ENCODE measurements at places on chromosomes 5 and 9. TPM values are rescaled to one million over a fixed set of nuclear protein-coding genes. Genes with fewer than 3 reads are reported as not detected.
A peak's percentile ranks its signal among the peaks of the same experiment; 100 is the strongest.

DNA sequence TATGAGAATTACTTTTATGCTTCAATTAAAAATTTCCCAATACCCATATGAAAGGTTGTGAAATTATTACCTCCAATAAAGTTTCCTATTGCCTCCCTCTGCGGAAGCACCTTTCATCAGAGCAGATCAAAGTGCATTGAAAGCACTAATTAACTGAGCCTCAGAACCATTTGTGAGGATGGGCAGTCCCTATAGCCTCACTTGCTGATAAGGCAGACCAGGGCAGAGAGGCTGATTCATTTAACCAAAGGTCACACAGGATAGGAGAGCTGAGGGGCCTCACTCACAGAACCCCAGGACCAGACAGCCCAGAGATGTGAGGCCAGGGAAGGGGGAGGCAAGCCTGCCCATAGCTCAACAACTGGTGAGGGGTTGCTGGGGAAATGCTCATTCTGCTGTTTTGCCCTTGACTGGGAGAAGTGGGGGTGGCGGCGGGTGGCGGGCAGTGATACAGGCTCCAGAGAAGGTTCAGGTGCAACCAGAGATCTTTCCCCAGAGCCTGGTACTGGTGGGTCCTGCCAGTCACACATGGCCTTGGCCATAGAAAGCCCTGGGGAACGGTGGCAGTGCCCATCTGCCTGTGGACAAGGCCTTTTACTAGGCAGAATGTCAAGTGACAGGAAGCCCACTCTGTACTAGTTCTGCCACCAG is 57.9 kb downstream of the MACROH2A1 start:
- H3K36me3 ChIP-seq: peaks cover 63% of the 10 kb centered on the region
- no peaks in the 10 kb centered on the region for H3K4me1 ChIP-seq
- no peaks in the 10 kb centered on the region for H3K27me3 ChIP-seq
- H3K27ac ChIP-seq: peak overlapping the region; percentile 6
- H3K4me3 ChIP-seq: no peak overlapping the region

DNA sequence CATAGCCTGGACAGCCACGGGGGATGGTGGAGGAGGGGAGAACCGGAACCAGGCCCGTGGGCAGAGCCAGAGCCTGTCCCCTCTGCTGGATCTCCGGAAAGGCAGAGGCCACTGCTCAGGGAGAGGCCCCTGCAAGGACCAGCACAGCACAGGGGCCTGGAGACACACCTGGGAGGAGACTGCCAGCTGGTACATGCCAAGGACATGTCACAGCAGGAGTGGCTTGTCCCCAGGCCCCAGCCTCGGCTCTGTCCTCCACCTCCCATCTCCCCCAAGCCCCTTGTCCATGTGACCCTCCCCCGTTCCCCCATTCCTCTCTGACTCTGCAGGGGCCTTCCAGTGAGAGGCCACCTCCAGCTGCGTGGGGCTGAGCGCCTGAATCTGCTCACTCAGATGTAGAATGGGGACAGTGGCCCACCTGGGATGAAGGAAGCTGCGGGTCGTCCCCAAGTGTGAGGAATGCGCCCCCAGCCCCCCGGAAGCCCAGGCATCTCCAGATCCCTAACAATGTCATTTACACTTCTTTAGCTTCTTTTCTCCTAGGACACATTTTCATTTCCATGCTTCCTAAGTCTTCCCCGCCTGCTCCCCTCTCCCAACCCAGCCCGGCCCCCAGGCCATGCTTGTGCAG is 349.6 kb upstream of the IRX2 start:
- no peaks in the 10 kb centered on the region for H3K4me1 ChIP-seq
- H3K4me3 ChIP-seq: no peak overlapping the region
- H3K27me3 ChIP-seq: peaks cover 9% of the 10 kb centered on the region
- no peak for DNase-seq

- no peaks in the 10 kb centered on the region for H3K27me3 ChIP-seq
- no peak for DNase-seq
- no peak overlapping the region for H3K27ac ChIP-seq
- no peaks in the 10 kb centered on the region for H3K36me3 ChIP-seq
- H3K4me1 ChIP-seq: no peaks in the 10 kb centered on the region
Observed at GRCh38 chr9:135664801-135665794, 2.0 kb downstream of the LCN9 start.

GRCh38 chr9:122338536-122338935 is 32.3 kb upstream of the PTGS1 start:
- no peaks in the 10 kb centered on the region for H3K36me3 ChIP-seq
- no peak overlapping the region for H3K27ac ChIP-seq
- DNase-seq: no peak
- H3K4me3 ChIP-seq: no peak overlapping the region
- no peaks in the 10 kb centered on the region for H3K4me1 ChIP-seq

DNA sequence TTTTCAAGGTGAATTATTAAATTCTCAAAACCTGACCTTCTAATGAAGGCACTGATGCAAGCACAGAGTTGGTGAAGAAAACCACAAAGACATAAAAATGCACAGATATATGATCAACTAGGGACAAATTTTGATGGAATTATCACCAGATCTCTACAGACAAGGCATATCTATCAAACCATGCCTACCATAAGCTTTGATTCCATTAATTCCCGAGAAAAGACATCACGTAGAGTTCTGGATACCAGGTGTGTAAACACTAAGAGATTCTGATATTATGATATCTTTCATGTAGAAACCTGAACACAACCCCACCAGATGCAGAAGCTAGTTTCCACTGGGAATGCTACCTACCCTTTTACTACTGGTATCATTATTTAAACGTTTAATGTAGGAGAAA is 140.6 kb downstream of the SLF1 start:
- H3K4me1 ChIP-seq: no peaks in the 10 kb centered on the region
- no peak overlapping the region for H3K27ac ChIP-seq
- H3K27me3 ChIP-seq: peaks cover 5% of the 10 kb centered on the region
- no peak for DNase-seq
- H3K36me3 ChIP-seq: no peaks in the 10 kb centered on the region

- H3K27me3 ChIP-seq: peaks cover 20% of the 10 kb centered on the region
- no peak overlapping the region for H3K4me3 ChIP-seq
- no peaks in the 10 kb centered on the region for H3K4me1 ChIP-seq
- peaks cover 6% of the 10 kb centered on the region for H3K36me3 ChIP-seq
- no peak for DNase-seq
Observed at GRCh38 chr5:143613329-143613728, 198.6 kb upstream of the HMHB1 start.

The SELENOP gene
- not detected for total RNA-seq

The FOXD4L3 gene
- total RNA-seq: 0.29 TPM

DNA sequence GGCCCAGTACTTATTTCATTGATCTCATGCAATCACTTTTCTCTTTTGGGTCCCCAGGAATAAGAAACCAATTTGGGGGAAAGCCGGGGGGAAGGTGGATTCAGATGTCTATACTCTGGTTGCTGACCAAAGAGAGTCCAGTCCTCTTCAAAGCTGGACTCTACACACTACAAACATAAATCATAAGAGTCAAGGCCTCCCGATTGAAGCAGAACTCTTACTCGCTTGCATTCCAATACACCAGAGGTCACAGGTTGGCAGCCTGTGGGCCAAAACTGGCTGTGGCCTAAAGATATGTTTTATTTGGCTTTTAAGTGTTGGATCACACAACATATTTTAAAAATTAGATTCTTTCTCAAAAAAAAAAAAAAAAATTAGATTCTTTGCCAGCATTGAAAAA is 311.4 kb upstream of the MSX2 start:
- no peaks in the 10 kb centered on the region for H3K36me3 ChIP-seq
- no peak for DNase-seq
- no peak overlapping the region for H3K4me3 ChIP-seq
- peaks cover 3% of the 10 kb centered on the region for H3K27me3 ChIP-seq

DNA sequence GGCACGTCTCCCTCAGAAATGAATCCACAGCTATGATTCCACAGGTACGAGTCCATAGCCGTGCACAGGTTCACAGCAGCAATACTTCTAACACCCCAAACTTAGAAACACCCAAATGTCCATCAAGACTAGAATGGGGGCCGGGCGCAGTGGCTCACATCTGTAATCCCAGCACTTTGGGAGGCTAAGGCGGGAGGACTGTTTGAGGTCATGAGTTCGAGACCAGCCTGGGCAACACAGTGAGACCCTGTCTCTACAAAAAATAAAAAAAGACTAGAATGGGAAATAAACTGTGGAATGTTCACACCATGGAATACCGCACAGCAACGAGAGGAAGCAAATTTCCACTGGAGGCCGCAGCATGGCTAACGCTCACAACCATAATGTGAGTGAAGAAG is 4.3 kb upstream of the DOLPP1 start:
- H3K4me3 ChIP-seq: no peak overlapping the region
- DNase-seq: no peak
- no peaks in the 10 kb centered on the region for H3K27me3 ChIP-seq
- H3K4me1 ChIP-seq: peaks cover 43% of the 10 kb centered on the region

GRCh38 chr9:136170006-136170901 is 34.7 kb downstream of the LHX3 start:
- no peaks in the 10 kb centered on the region for H3K4me1 ChIP-seq
- H3K4me3 ChIP-seq: no peak overlapping the region
- peak; percentile 61 for DNase-seq

DNA sequence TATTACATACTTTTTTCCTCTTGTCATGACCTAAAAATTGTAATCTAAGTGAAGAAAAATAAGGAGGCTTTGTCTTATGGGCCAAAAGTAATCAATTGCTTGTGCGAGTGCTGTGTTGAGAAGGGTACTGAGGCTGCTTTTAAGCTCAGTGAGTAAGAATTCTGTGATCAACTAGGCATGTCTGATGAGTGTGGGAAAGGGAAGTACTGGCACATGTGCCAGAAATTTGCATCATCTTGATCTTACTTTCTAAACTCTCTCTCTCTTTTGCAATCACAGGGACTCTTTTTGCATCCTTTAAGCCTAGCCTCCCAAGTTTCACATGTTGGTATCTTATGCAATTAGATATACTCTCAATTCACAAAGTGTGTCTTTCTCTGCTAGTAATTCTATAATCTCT is 329.9 kb downstream of the KIF4B start:
- no peak for DNase-seq
- no peaks in the 10 kb centered on the region for H3K27me3 ChIP-seq
- H3K27ac ChIP-seq: no peak overlapping the region

GRCh38 chr9:136629879-136630661 is 32.6 kb upstream of the EGFL7 start:
- no peak overlapping the region for H3K27ac ChIP-seq
- H3K4me3 ChIP-seq: no peak overlapping the region
- H3K27me3 ChIP-seq: peaks cover 3% of the 10 kb centered on the region
- H3K4me1 ChIP-seq: no peaks in the 10 kb centered on the region
- peak; percentile 73 for DNase-seq
- H3K36me3 ChIP-seq: no peaks in the 10 kb centered on the region

DNA sequence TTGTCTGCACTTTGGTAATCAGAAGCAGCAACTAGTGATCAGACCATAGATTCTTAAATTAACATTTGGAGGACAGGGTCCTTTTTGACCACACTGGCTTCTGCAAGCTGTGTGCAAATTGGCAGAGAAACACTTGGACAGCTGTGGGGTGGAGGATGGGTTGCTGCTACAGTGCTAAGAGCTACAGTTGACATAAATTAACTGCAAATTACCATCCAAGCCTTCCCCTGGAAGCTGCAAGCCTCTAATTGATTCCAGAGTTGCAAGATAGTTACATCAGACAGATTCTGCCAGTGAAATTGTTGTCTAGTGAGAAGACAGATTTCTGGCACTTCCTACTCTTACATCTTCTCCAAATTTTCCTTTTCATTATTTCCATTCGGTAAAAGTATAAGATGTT is 517.7 kb downstream of the DIRAS2 start:
- no peak overlapping the region for H3K27ac ChIP-seq
- no peaks in the 10 kb centered on the region for H3K4me1 ChIP-seq
- H3K36me3 ChIP-seq: no peaks in the 10 kb centered on the region

The NR5A1 gene
- not detected for total RNA-seq

The TMEM174 gene
- not detected for total RNA-seq

The OTULIN gene
- 71.2 TPM for total RNA-seq

DNA sequence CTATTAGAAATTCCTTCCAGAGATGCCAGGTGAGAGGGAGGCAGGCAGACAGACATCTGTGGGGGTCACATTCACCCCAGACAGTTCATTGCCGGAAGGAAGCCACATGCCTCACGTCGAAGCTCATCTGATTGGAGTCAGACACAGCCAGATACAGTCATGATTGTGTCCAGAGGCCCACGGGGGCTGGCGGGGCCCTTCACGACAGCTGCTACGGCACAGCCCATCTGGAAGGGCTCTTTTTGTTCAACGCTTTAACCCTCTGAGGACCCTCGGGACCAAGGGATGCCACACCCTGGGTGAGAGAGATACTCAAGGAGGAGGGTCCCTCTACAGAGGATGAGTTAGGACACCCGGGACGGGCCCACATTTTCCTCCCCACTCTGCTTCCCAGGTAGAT is 31.9 kb upstream of the GABRP start:
- no peaks in the 10 kb centered on the region for H3K4me1 ChIP-seq
- no peak overlapping the region for H3K4me3 ChIP-seq
- H3K27ac ChIP-seq: no peak overlapping the region
- peaks cover 2% of the 10 kb centered on the region for H3K27me3 ChIP-seq
- no peaks in the 10 kb centered on the region for H3K36me3 ChIP-seq

The RNF208 gene
- 4.5 TPM for total RNA-seq

DNA sequence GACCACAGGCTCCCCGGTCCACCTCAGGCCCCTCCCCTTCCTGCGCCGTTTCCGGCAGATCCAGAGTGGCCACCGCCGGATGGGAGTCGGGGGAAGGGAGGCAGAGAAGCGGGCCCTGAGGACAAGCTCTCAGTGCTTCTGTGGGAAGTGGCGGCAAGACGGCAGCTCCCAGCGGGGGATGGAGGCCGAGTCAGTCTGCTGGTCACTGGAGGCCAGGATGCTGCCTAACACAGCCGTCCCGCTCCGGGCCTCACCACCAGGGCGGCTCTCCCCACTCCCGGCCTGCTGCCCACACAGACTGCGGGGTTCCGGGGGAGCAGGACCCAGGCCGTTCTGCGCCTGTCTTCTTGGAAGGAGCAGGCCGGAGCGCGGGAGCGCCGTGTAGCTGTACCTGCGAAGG is 31.4 kb downstream of the FXN start:
- no peak for DNase-seq
- H3K27me3 ChIP-seq: no peaks in the 10 kb centered on the region
- H3K27ac ChIP-seq: no peak overlapping the region

The SHISAL2B gene
- total RNA-seq: not detected

The PCDHGC4 gene
- total RNA-seq: not detected

DNA sequence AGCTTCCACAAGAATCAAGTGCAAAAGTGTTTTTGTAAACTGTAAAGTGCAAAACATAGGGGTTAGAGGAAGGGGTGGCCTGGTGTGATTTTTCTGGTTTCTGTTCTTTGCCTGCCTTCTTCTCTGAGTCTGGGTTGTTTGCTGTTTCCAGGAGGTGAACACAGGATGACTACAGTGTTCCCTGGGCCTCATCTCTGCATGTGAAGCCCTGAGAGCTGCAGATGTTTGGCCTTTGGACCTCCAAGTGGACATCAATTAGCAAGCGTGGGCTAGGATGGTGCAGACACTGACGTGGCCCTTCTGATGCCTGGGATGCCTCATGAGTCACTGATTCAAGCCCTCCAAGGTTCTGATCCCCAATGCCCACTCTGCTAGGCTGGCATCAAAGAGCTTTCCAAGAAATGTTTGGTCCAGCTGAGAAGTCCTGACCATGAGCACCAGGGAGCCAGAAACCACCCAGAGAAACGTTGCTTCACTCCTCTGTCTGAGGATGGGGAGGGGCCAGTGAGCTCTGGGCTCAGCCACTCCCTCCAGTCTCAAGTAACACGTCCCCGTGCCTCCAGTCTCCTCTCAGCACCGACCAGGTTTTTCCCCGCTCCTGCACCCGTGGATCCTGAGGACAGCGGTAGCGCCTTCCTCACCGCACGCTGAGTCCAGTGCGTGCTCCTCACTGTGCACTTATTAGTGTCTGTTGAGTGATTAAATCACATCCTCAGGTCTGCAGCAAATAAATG is 7.6 kb downstream of the IL9 start:
- peaks cover 21% of the 10 kb centered on the region for H3K27me3 ChIP-seq
- no peaks in the 10 kb centered on the region for H3K36me3 ChIP-seq
- peaks cover 11% of the 10 kb centered on the region for H3K4me1 ChIP-seq
- no peak overlapping the region for H3K4me3 ChIP-seq
- no peak overlapping the region for H3K27ac ChIP-seq
- DNase-seq: no peak
